ENCODE measurements at places on chromosomes 6 and 20.
A peak's percentile ranks its signal among the peaks of the same experiment; 100 is the strongest.

GRCh38 chr6:168127384-168127868 lies 48.4 kb upstream of the FRMD1 start:
- DNase-seq: no peak

DNA sequence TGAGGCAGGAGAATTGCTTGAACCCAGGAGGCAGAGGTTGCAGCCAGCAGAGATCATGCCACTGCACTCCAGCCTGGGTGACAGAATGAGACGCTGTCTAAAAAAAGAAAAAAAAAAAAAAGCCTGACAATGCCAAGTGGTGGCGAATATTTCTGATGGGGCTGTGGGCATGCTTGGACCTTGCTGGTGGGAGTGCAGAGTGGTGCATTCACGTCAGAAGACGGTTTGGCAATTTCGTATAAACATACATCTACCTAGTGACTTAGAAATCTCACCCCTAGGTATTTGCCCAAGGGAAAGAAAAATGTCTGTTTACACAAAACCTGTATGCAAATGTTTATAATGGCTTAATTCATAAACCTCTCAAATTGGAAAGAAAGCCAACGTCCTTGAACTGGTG lies 33.6 kb downstream of the CTCFL start:
- no peak for DNase-seq

GRCh38 chr6:140069576-140069975 lies 695.1 kb upstream of the CITED2 start:
- no peak for DNase-seq

GRCh38 chr6:47414423-47415167 lies 63.0 kb upstream of the CD2AP start:
- no peak for DNase-seq

- no peak for DNase-seq
These were observed 36.6 kb downstream of the ERGIC3 start for GRCh38 chr20:35578469-35578868.

DNA sequence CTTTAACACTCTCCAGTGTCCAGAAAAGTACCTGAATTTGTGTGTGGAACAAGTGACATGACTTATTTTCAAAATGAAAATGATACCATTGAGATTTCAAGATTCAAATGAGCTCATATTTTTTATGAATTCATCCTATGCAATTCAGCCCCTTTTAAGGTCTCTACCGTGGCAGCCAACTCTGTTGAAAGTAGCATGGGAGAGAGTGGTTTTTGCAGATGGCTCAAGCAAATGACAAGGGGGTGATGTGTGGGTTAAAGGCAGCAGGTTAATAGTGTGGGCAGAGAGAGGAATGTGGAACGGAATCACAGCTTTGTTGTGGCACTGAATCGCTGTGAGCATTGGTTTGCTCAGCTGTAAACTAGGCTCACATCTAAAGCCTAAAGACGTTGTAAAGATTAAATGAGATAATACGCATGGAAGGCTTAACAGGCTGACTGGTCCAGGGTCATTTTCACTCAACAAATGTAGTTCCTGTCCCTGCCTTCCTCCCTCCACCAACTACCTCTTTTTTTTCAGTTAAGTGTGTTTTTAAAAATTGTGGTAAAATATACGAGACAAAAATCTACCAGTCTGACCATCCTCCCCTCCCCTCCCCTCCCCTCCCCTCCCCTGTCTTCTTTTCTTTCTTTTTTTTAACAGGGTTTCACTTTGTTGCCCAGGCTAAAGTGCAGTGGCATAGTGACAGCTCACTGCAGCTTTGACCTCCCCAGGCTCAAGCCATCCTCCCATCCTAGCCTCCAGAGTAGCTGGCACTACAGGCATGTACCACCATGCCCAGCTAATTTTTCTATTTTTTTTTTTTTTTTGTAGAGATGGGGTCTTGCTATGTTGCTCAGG lies 114.7 kb upstream of the ZNF217 start:
- DNase-seq: no peak

DNA sequence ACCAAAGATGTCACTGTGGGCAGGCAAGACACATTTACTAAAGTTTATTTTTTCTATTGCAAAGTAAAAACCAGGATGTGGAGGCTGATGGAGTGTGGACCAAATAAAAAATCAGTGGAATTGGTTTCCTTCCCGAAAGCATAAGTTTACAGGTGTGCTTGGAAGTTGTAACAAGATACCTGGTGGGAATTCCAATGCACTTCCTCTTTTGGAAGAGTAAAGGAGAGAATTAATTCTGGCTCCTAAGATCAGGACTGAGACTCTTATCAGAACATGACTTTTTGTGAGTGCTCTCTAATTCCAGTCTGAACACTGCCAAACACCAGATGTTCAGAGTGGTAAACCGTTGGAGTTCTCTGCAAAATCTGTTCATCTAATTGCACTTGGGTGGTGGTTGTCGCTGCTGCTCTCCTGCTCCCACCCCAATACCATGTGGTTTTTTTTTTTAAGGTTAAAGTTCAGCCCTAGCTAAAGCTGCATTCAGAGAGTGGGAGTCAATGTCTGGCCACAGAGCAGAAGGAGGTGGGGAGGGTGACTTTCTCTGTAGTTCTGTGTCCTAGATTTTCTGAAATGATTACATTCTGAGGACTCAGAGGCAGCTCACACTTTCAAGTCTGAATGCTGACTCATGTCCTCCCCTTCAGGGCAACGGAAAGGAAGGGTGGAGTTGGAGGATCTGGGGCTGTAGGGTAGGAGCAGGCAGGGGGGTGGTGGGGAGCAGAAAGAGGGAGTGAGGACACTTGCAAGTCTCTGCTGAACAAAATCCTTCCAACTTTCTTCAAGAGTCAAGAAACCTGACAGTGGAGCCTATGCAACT lies 275.8 kb upstream of the PRDM1 start:
- peak; percentile 70 for DNase-seq

- DNase-seq: no peak
These were observed 33.2 kb upstream of the SULF2 start for GRCh38 chr20:47818466-47818865.

- DNase-seq: peak; percentile 16
These were observed 63.4 kb downstream of the TXNDC5 start for GRCh38 chr6:7846966-7847818.

DNA sequence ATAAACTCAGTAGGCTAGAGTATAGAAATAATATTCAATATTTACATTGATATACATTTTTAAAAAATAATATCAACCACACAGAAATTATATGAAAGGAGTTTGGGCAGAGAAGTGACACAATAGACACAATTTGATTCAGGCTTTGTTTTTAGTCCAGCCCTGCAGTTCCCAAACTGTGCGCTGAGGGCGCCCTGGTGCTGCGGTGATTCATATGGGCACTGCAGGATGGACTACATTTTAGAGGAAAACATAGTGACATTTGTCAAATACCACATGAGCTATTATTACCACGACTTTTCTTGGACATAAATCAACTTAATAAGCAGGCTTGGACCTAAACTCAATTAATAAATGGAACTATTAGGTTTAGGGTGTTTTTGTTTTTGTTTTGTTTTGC lies 364.3 kb upstream of the ID4 start:
- peak; percentile 39 for DNase-seq

- no peak for DNase-seq
These were observed 102.0 kb downstream of the MAP3K7 start for GRCh38 chr6:90484903-90485302.

DNA sequence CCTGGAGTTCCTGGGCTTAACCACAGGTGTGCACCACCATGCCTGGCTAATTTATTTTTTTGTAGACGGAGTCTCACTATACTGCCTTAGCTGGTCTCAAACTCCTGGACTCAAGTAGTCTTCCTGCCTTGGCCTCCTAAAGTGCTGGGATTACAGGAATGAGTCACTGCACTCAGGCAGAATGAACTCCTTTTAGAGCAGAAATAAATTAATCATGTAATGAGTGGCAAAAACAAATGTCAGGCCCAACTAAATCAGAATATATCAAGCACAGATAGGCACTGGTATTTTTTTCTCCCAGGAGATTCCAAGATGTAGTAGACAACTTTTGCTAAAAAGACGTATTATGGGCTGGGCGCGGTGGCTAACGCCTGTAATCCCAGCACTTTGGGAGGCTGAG lies 2.6 kb downstream of the RPS10 start:
- DNase-seq: no peak

GRCh38 chr20:56689852-56690485 lies 60.9 kb downstream of the TFAP2C start:
- DNase-seq: peak; percentile 52

DNA sequence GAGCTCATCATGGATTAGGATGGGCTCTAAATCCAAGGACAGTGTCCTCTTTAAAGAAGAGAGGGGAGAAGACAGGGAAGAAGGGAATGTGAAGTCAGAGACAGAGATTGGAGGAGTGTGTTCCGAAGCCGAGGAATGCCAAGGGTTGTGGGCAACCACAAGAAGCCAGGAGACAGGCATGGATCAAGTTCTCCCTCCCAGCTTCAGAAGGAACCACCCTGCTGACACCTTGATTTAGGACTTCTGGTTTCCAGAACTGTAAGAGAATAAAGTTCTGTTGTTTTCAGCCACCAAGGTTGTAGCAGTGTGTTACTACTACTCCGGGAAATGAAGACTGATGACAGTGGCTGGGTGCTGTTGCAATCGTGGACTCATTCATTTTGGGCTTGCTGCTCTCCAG lies 120.1 kb downstream of the RPS12 start:
- DNase-seq: no peak

DNA sequence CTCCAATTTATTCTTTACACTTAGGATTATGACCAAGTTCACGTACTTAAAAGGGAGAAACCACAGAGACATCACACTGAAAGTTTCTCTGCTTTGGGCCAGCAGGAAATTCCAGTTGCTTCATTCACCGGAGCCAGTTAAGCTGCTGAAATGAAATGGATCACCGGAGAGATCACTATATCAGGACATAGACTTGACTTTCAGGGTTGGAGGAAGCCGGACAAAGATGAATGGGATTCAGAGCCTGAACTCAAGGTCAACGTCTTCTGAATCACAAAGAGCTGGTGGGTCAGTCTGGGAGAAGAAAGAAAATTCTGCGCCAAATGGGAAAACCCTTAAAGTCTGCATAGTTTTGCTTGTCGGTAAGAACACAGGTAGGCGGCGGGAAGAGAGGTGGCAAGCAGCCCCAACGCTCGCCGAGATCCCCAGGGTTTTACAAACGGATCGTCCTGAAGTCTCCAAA lies 81.9 kb upstream of the CCDC28A start:
- DNase-seq: peak; percentile 67

GRCh38 chr6:118993803-118994251 lies 58.9 kb upstream of the MCM9 start:
- DNase-seq: no peak

DNA sequence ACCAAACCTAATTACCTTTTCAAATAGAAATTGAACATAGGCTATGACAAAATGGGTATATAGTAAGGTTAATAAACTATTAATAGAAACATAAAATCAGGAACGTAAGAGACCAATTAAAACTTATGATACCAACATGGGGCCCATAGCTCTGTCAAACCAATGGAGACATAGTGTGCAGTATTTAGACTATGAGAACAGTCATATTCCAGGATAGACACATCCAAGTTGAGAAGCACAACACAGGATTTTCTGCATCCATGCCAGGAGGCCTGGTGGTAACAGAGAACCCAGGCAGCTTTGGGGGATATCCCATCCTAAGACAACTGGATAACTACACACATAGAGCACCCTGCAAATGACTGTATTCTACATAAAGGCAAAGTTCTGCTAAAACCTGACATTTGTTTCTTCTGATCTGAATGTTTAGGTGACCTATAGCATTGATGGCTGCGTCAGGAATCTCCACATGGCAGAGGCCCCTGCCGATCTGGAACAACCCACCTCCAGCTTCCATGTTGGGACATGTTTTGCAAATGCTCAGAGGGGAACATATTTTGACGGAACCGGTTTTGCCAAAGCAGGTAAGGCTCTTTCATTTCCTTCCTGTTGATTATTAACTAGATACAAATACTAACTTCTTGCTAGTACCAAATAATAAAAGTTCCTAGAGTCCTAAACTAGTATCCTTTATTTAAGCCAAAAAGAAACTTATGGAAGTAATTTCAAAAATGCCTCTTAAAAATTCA lies 202.7 kb downstream of the ARHGAP18 start:
- no peak for DNase-seq

- DNase-seq: no peak
These were observed 211.2 kb downstream of the TFAP2A start for GRCh38 chr6:10203651-10204050.

- peak; percentile 31 for DNase-seq
These were observed 87.8 kb downstream of the CARMIL1 start for GRCh38 chr6:25366903-25367545.

GRCh38 chr6:154039231-154039842 lies at the start of gene OPRM1:
OPRM1 (plus strand) TSS chr6:154039240; CDS start chr6:154039545, 305 bp downstream.
- DNase-seq: no peak

DNA sequence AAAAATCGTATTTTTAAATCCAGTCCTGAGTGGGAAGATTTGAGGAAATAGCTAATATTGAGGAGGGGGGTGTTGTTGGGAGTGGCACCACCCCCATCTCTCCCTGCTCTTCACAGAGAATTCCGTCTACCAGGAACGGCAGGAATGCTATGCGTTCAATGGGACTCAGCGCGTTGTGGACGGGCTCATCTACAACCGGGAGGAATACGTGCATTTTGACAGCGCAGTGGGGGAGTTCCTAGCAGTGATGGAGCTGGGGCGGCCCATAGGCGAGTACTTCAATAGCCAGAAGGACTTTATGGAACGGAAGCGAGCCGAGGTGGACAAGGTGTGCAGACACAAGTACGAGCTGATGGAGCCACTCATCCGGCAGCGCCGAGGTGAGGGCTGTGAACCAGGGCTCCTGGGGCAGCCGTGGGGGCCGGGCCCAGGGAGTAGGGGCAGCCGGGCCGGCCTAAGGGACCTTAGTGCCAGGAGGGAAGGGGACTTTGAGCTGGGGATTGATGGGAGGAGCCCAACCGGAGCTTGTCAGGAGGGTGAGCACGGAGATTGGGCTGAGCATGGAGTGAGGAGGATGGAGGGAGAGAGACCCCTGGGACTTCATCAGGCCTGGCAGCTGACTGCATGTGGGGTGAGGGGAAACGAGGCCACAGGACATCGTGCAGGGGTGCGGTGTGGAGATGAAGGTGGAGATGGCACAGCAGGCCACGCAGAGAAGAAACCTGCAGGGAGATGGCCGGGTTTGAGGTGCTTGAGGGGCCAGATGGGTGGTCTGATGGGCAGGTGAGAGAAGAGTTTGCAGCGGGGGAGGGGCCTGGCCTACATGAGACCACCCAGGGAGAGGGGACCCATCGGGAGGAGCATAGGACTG lies 41.3 kb downstream of the HLA-DPB1 start:
- DNase-seq: no peak

DNA sequence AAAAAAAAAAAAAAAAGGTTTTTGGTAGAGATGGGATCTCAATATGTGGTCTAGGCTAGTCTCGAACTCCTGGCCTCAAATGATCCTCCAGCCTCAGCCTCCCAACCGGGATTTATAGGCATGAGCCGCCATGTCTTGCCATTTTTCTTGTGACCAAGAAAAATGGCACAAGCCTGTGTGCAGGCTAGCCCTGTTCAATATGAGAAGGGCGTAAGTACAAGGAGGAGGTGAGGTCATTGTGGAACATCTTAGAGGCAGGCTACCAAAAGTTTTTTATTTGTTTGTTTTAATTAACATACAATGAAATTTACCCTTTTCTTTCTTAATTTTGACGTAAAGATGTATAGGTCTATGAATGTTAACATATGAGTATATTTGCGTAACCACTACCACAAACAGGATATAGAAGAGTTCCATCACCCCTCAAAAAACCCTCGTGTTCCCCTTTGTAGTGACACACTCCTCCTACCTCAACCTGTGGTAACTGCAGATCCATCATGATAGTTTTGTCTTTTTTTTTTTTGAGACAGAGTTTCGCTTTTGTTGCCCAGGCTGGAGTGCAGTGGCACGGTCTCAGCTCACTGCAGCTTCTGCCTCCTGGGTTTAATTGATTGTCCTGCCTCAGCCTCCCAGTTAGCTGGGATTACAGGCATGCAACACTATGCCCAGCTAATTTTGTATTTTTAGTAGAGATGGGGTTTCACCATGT lies 28.3 kb upstream of the KIF3B start:
- DNase-seq: no peak

- DNase-seq: no peak
These were observed 14.1 kb upstream of the STX16 start for GRCh38 chr20:58636983-58637421.

All from NCI-H226 (cell line).